ENCODE measurements at places on chromosomes 5 and 9.

- DNase-seq = no peak
Observed at GRCh38 chr9:126482361-126483044, 131.2 kb upstream of the LMX1B start.

DNA sequence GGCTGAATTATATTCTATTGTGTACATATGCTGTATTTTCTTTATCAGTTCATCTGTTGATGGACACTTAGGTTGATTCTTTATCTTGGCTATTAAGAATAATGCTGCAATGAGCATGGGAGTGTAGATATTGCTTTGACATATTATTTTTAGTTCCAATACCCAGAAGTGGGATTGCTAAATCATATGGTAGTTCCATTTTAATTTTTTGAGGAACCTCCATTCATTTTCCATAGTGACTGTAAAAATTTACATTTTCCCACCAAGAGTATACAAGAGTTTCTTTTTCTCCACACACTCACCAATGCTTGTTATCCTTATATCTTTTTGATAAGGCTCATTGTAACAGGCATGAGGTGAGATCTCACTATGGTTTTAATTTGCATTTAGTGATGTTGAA lies 19.4 kb downstream of the JAK2 start:
- DNase-seq = no peak

DNA sequence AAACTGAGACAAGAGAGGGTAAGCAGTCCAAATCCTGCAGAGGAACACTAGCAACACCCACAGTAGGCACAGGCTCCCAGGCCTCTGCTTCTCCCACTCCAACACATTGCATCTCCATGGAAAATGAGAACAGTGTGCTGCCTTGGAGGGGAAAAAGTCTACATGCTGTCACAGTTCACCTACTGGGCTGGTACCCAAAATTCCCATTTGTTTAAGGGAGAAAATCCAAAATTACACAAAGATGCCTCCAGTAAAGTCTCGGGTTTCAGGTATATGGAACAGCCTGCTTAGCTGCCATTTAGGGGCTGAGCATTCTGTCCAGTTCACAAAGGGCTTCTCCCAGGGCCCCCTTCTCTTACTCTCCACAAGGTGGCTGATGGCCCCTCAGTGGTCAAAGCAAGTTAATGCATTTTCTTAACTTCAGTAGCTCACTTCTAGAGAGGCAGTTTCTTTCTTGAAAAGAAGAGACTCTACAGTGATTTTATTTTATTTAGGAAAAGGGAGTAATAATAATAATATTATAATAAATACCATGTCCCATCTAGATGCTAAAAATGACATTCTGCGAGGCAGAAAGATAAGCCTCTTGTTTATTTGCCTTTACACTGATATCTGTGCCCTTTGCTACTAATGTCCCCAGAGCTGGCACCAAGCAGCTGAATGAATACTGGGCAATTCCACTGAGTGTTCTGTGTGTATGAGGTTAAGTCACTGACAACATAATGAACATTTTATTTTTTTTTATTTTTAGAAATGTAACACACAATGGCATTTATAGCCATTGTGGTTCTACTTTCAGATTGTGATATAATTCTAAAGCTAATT lies 89.4 kb downstream of the RGS7BP start:
- no peak for DNase-seq

- no peak for DNase-seq
Observed at GRCh38 chr5:109038209-109038840, 290.6 kb downstream of the FER start.

DNA sequence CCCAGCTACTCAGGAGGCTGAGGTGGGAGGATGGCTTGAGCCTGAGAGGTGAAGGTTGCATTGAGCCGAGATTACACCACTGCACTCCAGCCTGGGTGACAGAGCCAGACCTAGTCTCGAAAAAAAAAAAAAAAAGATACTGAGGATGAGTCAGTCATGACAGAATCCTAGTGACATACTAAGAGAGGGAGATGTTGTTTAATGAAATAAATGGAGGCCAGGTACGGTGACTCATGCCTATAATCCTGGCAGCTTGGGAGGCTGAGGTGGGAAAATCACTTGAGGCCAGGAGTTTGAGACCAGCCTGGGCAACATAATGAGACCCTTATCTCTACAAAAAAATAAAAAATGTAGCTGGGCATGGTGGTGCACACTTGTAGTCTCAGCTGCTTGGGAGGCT lies 107.2 kb downstream of the ZFAND5 start:
- no peak for DNase-seq

GRCh38 chr5:79261897-79262296 lies 26.0 kb downstream of the JMY start:
- DNase-seq = no peak

DNA sequence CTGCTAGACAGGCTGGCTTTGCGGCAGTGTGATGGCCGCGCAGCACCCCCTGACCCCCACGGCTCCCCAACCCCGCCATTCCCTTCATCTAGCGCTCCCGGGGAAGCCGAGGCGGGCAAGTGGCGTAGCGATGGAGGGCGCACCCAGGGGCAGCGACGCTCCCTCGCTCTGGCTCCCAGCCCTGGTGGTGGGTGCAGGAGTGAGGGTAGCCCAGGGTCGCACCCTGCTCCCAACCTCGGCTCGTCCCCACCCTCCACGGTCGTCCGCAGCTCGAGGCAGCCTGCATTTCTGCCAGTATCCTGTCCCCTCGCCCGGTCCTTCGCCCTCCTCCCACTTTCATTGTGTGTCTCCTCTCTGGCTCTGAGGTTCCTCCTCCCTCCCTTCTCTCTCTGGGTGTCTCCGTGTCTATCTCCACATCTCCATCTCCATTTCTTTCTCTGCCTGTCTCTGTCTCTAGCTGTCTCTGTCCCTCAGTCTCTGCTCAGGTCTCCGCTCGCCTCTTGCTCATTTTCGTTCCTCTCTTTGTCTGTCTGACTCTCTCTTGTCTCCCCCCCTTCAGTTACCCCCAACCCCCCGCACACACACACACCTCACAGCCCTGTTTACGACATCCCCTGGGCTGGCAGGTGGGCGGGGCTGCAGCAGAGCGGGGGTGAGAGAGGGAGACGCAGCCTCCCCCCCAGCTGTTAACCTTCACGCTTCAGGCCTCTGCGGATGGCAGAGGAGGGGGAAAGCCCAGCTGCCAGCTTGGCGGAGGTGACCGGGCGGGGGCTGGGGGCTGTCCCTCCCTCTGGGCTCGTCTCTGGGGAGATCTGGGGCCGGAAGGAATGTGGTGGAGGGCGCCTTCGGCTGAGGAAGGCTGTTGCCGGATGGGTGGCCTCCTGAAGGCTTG lies 48.7 kb upstream of the PSD2 start:
- DNase-seq = peak; percentile 28

GRCh38 chr9:1216532-1216931 lies 166.4 kb downstream of the DMRT2 start:
- DNase-seq = no peak

DNA sequence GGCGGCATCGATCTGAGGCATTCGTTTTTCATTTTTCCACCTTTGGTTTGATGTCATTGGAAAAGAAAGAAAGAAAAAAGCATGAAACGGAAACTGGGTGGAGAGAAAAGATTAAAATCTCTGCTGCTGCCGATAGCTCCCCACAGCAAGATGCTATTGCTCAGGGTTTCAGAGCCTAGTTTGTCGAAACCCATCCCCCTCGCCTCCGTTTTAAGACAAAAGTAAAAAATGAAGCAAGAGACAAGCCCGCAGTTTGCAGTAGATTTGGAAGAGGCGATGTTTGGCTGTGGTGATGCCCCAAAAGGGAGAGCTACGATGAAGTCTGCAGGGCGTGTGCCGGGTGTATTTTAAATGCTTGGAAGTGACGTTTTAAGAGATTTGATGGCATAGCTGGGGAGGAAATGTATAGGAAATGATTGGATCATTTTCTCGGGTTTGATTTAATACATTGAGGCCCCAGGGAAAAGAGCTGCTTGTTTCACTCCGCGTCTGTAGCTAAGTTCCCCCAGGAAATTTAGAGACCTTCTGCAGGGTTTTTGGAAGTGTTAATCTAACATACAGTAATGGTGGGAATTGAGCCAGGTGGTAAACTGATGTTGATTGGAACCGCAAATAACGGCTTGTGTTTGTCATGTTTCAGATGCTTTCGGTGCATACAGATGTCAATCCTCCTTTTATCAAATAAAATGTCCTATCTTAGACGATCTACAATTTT lies 909 bp downstream of the NDFIP1 start:
- DNase-seq = no peak

DNA sequence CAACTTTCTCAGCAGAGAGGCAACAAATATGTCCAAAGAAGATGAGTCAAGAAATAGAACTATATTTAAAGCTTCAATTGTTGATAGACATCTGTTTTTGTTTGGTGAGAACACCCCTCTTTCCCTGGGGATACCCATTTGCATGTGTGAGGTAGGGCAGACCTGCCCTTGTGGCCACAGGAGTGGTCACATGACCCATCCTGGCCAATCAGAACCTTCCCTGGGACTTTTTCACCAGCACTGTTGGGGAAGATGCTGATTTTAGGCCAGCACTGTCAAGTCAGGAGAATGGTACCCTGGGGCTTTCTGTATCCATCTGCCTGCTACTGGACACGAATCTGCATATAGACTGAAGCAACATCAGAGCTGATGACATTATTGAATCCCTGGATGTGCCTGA lies 211.2 kb downstream of the CDK5RAP2 start:
- DNase-seq = no peak

- no peak for DNase-seq
Observed at GRCh38 chr9:10172476-10172875, 440.3 kb downstream of the PTPRD start.

- no peak for DNase-seq
Observed at GRCh38 chr9:100725371-100725770, 147.5 kb downstream of the CAVIN4 start.

GRCh38 chr9:78123808-78124207 lies 92.2 kb upstream of the GNAQ start:
- DNase-seq = no peak

DNA sequence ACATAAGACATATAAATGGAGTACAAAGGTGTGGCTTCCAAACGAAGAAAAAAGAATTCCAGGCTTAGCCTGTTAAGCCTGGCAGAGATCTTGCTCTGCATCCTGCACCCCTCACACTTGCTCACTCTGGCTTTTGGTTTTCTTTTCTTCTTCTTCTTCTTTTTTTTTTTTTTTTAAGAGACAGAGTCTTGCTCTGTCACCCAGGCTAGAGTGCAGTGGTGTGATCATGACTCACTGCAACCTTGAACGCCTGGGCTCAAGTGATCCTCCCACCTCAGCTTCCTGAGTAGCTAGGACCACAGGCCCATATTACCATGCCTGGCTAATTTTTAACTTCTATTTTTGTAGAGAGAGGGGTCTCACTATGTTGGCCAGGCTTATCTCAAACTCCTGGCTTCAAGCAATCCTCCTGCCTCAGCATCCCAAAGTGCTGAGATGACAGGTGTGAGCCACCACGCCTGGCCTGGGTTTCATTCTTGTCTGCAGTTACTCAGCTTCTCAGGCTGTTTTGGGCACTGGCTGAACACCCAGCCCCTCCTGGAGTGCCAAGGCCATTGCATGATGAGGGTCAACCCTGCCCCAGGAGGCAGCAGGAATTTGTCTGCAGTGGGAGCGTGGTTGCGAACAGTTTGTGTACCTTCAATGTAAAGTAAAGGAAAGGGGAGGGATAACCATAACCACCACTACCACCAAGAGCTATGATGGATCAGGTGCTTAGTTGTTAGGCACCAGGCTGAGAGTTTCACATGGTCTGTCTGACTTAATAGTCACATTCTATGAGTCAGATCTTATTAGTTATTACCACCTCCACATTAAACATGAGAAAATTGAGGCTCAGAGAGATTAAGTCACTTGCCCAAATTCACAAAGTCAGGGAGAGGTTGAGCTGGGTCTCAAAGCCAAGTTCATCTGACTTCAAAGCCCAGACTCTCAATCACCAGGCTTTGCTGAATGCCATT lies 219.2 kb upstream of the PANK3 start:
- DNase-seq = no peak

DNA sequence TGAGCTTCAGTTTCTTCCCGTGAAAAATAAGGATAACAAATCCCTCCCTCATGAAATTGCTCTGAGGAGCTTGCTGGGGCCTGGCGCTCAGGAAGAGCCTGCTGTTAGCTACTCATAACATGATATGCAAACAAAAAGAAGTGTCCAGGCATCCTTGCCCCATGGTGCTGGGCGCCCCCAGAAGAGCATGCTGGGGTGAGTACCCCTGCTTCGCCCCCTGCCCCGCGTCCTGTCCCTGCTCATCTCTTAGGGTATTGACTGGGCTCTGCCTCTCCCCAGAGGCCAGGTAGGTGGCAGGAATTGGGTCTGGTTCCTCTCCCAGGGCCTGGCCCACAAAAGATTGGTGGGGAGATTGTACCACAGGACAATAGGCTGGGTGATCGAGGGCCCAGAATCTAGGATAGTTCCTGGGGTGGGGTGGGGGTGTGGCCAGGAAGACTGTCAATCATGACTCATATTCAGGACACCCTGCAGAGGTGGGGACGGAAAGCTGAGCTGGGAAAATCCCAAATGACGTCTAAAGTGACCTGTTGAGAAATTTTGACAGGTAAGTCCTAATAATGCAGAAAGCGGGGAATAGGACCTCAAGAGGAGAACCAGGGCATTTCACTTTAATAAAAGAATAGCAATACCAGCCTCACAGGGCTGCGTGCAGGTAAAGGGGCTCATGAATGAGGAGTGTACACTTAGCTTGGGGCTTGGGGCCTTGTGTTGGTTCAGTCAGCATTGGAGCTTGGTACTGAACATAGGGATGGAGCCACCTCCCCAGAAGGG lies 8.9 kb downstream of the PITX1 start:
- no peak for DNase-seq

DNA sequence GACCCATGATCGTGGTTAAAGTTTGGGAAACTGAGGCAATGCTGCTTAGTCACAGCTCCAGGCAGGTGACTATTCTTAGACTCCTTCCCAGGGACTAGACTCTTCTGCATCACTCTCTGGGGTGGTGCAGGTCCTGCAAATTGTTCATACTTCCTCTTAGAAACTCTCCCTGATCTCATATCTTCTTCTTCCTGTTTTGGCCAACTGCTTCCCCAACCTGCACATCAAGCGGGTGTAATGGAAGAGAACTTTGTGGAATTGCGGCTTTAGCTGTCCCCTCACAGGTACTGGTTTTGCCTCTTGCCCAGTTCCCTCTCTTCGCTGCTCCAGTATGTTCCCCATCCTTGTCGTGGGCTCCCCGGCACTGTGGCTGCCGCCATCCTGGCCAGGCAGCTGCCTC lies 111.5 kb upstream of the CTSL start:
- no peak for DNase-seq

DNA sequence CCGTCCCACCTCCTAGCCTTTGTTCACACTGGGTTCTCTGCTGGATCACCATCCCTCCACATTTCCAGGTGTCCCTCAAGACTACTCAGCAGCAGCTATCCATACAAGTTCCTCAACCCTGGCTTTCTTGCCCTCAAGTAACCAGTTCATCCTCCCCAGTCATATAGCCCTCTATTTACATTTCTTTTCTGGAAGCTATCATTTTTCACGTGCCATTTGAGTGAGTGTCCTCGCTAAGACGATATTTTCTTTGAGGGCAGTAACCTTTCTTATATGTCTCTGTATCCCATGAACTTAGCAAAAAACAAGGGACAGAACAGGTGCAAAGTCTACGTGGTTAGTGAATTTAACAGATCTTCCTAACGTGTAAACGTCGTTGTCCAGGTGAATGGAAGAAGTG lies 29.6 kb upstream of the KCNMB1 start:
- no peak for DNase-seq

GRCh38 chr5:94445726-94446125 lies 172.7 kb downstream of the KIAA0825 start:
- DNase-seq = no peak

Measured in bone marrow (tissue), 2 donors.